ENCODE measurements at places on chromosomes 6 and 20.

DNA sequence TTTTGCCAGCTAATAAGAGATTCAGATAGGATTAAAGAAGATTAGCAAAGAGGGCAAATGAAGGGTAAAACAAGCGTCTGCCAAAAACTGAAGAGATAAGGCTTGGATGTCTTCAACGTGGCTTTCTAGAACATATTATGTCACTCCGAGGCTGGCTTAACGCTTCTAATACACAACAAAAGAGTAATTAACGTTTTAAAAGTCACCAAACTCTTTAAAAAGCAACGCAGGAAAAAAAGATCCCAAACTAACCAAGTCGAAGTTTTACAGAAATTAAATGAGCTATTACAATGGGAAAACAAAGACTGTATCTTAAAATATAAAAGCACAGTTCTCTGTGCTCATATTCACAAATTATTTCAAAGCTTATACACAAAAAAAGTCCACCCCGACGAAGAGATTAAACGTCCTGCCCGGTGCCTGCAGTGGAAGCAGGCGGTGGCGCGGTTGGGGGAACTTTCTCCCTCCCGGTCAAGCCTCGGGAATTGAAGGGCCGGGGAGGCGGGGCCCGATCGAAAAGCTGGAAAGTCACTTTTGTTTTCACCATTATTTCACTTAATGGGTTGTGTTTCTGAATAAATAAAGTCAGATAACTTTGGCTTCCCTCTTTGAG, 1.2 kb downstream of the MAK start:
- DNase-seq: no peak

DNA sequence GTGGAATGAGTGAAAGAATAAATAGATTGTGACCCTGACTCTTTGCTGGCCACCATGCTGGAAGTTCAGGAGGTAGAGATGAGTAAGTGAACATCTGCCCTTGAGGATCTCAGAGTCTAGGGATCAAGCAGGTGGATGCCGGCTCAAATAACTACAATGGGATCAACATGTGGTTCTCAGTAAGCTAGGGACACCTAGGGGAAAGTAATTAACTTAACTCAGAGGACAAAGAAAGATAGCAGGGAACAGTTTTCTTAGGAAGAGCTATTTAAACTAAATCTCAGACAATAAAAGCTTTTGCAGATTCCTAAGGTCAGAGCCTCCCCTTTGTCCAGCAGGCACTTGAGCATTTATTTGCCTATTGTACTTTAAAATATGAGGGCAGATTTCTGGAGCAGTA, 29.1 kb downstream of the SLC13A3 start:
- no peak for DNase-seq

- no peak for DNase-seq
Measured at GRCh38 chr6:119322715-119323350, 26.7 kb downstream of the MAN1A1 start.

DNA sequence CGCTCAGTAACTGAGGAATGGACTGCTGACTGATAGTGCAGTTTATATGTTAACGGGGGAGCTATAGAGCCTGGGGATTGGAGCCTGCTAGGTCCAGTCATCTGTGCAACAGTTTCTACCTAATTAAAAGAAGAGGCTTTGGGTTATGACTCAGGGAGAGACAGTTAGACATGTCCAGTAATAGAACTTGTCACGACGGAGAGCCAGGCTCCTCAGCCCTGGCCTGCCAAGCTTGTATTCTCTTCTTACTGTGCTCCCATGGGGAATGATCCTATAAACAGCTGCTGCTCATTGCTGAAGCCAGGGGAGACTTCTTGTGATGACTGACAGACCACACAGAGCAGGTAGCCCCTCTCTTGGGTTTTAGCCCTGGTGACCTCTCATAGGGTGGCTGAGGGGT, 69.3 kb downstream of the SYNJ2 start:
- no peak for DNase-seq

- DNase-seq: no peak
Measured at GRCh38 chr6:108030211-108030610, 44.3 kb downstream of the OSTM1 start.

GRCh38 chr20:41903586-41903985, 285.4 kb upstream of the CHD6 start:
- DNase-seq: no peak

- DNase-seq: no peak
Measured at GRCh38 chr20:64015635-64016034, 20.3 kb upstream of the C20orf204 start.

DNA sequence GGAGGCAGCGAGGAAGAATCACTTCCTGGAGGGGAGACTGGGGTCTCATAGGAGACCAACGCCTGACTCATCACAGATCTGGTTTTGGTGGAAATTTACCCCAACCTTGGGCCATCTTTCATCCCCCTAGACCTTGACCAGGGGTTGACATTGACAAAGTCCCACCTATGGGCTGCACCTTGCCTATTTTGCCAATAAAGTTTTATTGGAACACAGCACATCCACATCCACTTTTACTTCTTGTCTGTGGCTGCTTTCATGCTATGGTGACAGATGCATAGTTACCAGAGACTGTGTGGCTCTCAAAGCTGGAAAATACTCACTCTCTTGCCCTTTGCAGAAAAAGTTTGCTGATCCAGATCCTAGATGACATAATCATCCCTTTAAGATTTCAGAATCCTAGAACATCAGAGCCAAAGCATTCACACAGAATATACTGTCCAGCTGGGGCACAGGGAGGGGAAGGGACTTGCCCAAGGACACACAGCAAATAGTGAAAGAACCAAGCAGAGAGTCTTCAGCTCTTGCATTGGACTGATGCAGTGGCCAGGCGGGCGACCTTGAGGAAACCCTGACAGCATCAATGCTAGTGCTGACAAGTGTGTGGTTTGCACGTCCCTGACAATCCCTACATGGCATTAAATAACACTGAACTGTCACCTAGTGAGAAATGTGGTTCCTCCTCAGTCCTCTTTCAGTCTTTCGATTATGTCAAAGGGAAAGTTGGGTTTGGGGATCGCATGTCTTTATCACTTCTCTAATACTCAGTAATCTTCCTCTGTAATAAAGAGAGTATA, 41.2 kb downstream of the CD40 start:
- no peak for DNase-seq

DNA sequence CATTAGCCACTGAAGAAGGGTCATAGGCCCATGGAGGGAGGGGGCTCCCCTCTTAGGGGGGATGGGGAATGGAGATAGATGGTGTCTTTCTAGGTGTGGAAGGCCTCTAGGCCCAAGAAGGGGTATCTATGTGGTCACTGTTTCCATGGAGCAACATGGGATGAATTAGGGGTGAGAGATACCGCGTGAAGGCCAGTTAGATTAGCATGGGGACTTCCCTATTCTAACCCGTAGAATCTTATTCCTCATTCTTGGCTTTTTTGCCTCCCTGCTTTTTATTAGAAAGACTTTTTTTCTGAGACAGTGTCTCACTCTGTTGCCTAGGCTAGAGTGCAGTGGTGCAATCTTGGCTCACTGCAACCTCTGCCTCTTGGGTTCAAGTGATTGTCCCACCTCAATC, 3.2 kb downstream of the RAB44 start:
- DNase-seq: no peak

DNA sequence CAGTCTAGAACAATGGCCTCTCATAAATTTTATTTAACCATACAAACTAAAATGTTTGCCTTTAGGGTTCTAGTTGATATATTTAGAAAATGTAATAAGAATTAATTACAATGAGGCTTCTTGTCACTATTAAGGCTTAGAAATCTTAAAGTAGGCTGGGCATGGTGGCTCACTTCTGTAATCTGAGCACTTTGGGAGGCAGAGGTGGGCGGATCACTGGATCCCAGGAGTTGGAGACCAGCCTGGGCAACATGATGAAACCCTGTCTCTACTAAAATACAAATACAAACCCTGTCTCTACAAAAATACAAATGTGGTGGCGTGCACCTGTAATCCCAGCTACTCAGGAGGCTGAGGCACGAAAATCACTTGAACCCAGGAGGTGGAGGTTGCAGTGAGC, 99.0 kb upstream of the ADGRF1 start:
- DNase-seq: no peak

DNA sequence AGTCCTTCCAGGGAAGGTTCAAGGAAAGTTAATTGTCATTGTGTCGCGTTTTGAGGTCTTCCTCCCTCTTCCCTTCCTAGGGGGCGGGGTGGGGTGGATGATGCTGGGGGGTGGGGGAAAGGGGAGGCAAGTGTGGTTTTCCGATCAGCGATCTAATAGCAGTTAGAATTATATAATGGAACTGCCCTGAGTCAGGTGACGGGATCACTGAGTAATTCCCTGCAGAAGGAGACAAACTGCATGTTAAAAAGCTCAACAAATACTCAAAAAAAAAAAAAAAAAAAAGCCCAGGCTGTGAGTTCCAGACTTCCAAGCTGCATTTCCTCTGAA, 240.4 kb downstream of the PHACTR1 start:
- DNase-seq: no peak

GRCh38 chr6:44388887-44389286, 1.4 kb downstream of the CDC5L start:
- no peak for DNase-seq

DNA sequence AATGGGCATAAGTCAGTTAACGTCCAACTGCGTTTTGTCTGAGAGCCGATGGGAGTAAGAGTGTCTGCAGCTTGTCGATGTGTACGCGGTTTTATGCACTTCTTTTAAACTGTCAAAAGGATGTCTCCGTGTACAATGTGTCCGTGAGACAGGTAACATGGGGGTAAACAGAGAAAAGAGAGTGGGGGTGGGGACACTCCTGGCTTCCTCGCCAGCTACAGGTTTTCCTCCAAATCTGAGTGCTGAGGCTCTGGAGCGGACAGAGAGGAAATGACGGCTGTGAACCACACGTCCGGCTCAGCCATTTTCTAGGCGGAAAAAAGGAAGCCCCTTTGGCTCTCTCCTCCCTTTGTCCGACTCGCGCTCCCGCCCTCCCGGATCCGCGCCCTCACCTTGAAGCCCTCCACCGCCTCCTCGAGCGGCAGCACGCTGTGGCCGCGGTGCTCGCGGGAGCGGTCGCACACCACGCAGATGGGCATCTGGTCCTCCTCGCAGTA, 916 bp downstream of the TRIM27 start:
- peak; percentile 29 for DNase-seq

- DNase-seq: no peak
Measured at GRCh38 chr6:136887953-136888352, 34.1 kb upstream of the SLC35D3 start.

- DNase-seq: no peak
Measured at GRCh38 chr20:38218566-38218885, 42.0 kb downstream of the KIAA1755 start.

GRCh38 chr20:54497931-54498718, 22.7 kb downstream of the DOK5 start:
- DNase-seq: no peak

GRCh38 chr6:145749632-145750031, 14.3 kb upstream of the EPM2A start:
- DNase-seq: no peak

DNA sequence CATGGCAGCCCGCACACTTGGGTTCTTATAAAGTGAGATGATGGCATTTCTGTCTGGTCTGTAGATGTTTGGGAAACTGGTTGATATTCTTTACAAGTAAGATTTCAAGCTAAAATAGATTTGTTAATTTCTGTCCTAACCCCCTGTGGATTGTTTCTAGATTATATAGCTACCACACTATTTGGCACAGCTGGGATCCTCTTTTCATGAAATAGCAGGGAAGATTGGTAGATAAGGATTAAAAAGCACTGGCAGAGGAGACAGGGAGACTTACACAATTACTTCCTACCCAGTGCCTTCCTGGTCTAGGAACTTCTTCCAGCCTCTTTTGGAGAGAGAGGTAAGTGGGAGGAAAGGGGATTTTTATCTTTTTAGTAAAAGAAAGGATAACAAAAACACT, 13.2 kb upstream of the ATXN1 start:
- no peak for DNase-seq

- peak; percentile 48 for DNase-seq
Measured at GRCh38 chr6:26311385-26312095, 53.5 kb upstream of the BTN3A2 start.

DNA sequence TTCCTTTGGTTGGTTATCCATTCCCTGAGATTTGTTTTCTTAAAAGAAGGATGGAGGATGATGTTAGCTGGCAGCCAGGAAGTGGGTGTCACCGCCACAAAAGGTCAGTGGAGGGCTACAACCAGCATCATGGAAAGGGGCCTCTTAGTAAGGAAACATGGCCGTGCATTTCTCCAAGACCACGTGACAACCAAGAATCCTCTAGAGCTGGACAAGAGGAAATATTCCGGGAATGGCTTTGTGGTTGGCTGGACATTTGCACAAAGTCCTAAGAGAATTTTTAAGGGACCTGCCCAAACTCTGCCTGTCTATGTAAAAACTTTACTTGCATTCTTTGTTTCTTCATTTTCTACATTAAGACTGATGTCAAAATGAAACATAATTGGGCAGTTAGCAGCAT, 399.9 kb upstream of the MARCKS start:
- no peak for DNase-seq

DNA sequence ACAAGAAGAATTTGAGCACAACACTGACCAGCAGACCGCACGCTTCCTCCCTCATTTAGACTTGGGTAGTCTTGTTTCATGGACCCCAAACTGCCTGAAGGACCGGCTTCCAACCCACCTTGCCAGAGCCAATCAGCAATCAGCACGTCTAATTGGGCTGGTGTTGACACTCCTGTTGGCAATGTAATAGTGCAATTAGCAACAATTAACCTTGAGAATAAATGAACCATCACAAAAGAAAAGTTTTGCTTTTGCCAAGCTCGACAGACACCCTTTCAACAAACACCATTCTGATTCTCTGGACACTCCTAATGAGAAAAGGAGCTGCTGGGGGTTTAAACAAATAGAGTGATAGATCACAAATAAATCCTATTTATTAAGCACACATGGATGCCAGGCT, 61.0 kb downstream of the EDN3 start:
- DNase-seq: no peak

DNA sequence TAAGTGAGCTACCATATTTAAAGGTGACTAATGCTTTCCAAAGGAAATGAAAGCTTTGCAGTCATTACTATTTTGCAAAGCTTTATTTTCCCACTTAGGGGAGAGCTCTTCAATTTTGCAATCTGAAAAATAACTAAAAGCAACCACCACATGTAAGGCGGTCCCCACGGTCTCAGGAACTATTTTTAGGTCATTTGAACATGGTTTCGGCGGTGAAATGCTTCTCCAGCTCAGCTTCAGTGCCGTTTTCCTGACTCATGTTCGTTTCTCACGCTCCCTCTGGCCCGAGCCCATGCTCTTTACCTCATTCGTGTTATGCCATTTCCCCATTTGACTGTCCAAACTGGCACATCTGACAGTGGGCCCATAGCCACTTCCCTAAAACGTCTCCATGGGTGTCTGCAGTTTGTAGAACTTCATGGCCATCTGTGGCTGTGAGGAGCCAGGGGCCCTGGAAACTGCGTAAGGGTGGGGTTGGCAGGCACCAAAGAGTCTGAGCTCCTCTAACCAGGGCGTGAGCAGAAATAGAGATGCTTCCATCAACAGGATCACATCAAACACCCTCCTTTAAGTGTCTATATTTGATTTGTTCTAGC, 46.5 kb downstream of the ADTRP start:
- peak; percentile 52 for DNase-seq

- no peak for DNase-seq
Measured at GRCh38 chr6:105310371-105310770, 92.5 kb downstream of the PREP start.
